ENCODE measurements at places on chromosomes 7 and 10.

- no peak for DNase-seq
Measured at GRCh38 chr10:132551808-132552130, 14.2 kb downstream of the INPP5A start.

GRCh38 chr10:116201011-116201410 is 72.0 kb downstream of the GFRA1 start:
- no peak for DNase-seq

GRCh38 chr7:126972571-126972970 is 280.2 kb downstream of the GRM8 start:
- no peak for DNase-seq

DNA sequence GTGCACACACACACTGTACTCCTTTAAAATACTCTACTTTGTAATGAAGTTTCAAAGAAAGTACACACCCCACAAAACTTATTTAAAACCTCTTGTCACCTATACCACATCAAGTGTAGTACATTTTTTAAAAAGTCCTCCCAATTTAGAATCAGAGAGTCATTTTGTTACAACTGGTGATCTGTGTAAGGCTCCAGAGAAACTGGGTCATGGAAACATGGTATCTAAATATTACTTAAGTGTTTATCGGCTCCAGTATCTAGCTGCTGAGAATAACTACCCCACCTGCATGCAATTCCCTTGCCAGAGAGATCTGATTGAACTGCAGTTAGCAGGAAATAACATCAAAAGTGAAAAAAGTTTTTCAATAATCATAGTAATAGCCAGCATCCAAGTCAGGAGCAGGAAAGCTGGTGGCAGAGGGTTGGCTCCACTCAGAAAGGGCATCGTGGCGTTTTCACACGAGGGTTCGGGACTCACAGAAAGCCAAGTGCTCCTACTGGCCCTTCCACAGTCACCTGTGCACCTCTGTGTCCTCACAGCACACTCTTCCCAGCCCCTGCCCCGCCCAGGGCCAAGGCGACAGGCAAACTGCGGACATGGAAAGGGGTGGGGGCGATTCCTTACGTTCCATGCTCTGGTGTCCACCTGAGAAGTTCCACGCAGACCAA is 6.5 kb downstream of the RGS10 start:
- no peak for DNase-seq

DNA sequence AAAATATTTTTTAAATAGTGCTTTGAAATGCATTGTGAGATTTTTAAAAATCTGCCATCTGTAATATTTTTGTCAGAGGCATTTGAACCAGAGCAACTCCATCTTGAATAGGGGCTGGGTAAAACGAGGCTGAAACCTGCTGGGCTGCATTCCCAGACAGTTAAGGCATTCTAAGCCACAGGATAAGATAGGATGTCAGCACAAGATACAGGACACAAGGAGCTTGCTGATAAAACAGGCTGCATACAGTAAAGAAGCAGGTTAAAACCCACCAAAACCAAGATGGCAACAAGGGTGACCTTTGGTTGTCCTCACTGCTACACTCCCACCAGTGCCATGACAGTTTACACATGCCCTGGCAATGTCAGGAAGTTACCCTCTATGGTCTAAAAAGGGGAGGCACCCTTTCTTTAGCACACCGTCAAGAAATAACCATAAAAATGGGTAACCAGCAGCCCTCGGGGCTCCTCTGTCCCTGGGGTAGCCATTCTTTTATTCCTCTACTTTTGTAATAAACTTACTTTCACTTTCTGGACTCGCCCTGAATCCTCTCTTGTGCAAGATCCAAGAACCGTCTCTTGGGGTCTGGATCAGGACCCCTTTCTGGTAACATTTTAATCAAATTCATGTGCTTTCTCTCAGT is 273.7 kb downstream of the SEMA3D start:
- DNase-seq = no peak

DNA sequence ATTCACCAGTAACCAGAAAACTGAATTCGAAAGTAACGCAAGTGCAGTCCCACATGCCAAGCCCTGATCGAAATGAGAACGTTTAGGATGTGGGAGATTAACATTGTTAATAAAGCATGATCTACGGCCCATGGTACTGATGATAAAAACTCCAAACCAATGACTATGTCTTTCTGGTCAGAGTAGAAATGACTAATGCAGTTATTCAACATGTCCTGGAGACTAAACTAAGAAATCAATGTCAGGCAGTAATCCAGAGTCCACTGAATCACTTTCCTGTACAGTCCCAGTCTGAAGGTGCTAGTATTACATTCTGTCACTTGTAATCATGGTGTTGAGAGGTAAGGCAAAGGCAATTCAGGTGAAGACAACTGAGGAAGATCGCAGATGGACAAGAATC is 14.4 kb downstream of the NPSR1 start:
- no peak for DNase-seq

DNA sequence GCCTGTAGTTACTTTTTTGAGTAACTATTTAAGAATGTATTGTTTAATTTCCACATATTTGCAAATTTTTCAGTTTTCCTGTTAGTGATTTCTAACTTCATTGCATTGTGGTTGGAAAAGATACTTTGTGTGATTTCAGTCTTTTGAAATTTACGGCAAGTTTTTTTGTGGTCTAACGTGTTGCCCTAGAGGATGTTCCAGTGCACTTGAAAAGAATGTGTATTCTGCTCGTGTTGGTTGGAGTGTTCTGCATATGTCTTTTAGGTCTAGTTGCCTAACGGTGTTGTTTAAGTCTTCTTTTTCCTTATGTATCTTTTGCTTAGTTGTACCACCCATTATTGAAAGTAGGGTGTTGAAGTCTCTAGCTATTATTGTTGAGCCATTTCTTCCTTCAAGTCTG is 59.7 kb downstream of the LCOR start:
- no peak for DNase-seq

DNA sequence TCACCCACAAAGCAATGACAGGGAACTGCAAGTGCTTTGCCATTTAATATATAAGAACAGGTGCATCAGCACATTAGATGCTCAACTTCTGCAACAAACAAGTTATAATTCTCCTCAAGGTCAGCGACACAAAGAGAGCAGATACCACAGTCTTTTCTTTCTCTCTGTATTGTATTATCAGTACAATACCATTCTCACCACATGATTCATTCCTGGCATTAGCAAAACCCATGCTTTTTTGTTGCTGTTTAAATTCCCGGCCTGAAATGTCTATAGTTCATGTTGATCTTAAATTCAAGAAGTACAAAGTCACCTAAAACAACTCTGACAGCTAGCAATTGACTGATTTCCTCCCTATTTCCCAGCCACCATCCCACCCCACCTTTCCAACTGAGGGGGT is 111.8 kb upstream of the FEZF1 start:
- DNase-seq = no peak

- no peak for DNase-seq
Measured at GRCh38 chr10:68861253-68861652, 33.9 kb downstream of the STOX1 start.

DNA sequence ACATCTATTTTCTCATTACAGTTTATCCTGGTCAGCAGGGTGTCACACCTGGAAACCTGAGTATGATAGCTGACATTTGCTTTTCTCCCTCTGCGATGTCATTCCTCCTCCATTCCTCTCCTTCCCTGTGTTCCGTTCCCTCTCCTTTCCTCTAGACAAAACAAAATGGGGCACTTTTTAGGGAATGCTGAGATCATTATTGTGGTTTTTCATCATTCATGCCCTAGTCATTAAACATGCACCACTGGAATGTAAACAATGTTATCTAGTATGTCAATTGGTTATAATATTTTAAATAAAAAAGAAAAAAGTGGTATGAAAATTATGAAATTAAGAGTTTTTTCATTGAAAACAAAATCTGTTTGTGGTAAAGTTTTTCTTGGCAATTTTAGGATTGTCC is 132.6 kb downstream of the MAPK8 start:
- DNase-seq = no peak

DNA sequence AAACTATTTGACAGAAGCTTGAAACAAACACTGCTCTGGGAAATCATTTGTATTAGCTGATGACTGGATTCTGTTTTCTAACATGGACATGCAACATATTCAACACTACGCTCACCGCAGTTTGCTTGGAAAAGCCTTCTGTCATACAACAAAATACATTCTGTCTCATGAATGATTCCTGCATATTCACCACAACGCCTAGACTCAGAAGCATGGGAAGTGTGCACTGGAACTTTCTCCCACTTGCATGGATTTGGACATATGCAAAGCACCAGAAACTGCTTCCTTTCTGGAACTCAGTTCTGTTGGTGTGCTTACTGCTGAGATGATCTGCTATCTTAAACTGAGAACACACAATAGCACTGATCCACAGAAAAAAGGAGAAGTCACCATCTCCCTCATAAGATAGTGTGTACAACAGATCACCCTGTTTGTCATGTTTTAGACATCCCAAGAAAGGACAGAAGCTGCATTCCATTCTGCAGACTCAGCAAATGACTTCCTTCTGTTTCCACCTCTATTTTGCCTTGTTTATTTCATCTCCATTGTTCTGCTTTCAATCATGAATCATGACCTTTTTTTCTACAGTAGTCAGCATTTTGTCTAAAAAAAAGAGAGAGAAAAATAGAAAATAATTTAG is 115.8 kb downstream of the HTR7 start:
- no peak for DNase-seq

- DNase-seq = no peak
Measured at GRCh38 chr7:43656997-43657396, 72.3 kb downstream of the COA1 start.

GRCh38 chr7:7122701-7123281 is 59.6 kb upstream of the C1GALT1 start:
- no peak for DNase-seq

All from T-helper 22 cell (primary cell).